ENCODE measurements at places on chromosomes 7 and 10. TPM values are rescaled to one million over a fixed set of nuclear protein-coding genes. Genes with fewer than 3 reads are reported as not detected.

The NKX2-3 gene
- total RNA-seq, result not detected

The ASB10 gene
- total RNA-seq, result not detected

The NKX1-2 gene
- 5.5 TPM for total RNA-seq

The CPXM2 gene
- total RNA-seq, result not detected

The MRC1 gene
- not detected for total RNA-seq

The PAPOLB gene
- total RNA-seq, result not detected

The SPDYE16 gene
- total RNA-seq, result not detected

DNA sequence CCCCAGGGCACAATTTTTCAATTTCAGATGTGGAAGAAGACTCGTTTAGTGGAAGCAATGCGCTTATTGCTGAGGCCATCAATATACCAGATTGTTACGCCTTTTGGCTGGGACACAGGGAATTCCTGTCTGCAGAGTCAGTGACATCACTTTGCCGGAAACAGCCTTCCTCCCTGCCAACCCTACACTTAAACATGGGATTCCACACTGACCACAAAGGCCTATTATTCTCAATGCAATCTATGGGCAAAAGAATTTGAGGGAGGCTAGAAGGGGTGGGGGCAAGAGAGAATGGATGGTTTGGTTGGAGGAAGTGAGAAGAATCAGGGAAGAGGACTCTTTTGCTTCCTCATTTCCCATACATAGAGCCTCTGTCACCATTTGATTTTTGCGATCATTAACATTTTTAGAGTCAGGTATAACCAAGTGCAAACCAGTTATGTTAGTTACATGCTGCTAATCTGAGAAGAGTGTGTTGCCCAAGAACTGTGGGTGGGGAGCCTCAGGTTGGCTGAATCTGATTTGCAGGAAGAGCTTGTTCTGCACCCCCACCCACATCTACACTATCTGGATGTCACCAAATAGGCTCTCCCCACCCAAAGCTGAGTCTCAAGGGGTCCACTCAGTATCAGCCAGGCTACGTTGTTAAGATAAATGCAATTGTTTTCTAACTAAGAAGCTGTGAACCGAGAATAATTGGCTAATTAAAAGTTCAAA is 58.2 kb downstream of the ENTPD1 start:
- peak; percentile 28 for DNase-seq

GRCh38 chr10:42984761-42985325 is 92.0 kb upstream of the RET start:
- DNase-seq, result no peak

DNA sequence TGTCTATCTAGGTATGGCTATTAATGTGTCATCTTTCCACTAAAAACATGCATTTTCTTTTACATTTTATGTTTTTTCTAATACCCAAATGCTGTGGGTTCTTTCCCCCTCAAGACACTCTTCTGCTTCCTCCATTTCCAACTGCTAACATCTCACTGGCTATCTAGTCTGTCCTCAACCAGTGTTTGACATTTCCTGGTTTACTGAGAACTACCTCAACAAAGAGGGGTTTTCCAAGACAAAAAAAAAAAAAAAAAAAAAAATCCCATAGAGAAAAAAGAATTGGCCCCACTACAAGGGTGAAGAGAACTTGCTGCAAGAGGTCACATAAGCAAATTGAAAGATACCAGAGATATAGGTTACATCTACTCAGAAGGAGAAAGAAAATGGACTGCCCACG is 359.7 kb downstream of the CRPPA start:
- no peak for DNase-seq

GRCh38 chr10:72035252-72035887 is 53.0 kb downstream of the SPOCK2 start:
- DNase-seq, result no peak

DNA sequence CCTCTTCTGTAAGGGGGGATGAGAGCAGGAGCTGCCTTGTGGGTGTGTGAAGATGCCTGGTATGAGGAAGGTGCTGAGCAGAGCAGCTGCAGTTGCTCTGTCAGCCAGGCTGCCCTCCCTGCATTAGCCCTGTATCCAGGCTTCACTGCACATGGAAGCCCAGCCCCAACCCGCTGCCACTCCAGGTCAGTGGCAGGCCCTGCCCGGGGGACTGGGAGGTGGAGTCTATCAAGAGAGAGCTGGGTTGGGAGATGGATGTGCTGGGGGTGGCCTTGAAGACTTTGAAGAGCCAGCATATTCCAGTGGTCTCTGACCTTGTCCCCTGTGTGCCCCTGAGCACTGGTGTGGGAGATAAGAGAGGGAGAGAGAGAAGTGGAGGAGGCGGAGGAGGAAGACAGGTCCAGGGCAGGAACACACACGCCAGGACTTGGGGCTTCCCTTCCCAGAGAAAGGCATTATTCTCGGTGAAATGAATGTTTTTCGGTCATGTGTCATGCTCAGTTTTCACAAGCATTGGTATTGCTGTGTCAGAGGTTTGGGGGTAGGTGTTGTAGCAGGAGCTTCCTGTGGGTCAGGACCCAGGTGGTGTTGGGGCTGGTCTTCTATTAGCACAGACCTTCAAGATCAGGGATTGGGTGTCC is 2.6 kb downstream of the PPIF start:
- peak; percentile 71 for DNase-seq

GRCh38 chr7:148939128-148939755 is 55.2 kb upstream of the EZH2 start:
- no peak for DNase-seq

- no peak for DNase-seq
Measured at GRCh38 chr10:48658975-48659269, 25.8 kb upstream of the WDFY4 start.

- DNase-seq, result peak; percentile 51
Measured at GRCh38 chr10:26621889-26622711, 75.4 kb upstream of the PDSS1 start.

- DNase-seq, result no peak
Measured at GRCh38 chr10:10778959-10779358, 238.7 kb upstream of the CELF2 start.

DNA sequence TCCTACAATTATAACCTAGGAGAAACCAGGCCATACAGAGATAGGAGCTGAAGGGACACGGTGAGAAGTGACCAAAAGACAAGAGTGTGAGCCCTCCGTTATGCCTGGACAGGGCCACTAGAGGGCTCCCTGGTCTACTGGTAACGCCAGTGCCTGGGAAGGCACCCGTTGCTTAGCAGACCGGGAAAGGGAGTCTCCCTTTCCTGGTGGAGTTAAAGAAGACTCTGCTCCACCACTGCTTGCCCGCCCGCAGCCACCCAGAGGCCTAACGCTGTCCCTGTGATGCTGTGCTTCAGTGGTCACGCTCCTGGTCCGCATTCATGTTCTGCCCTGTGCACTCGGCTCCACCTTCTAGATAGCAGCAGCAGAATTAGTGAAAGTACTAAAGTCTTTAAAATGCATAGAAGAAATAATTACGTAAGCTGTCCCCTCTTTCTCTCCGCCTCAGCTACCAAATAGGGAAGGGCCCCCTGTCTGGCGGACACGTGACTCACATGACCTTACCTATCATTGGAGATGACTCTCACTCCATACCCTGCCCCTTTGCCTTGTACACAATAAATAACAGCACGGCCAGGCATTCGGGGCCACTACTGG is 34.8 kb downstream of the GRID2IP start:
- DNase-seq, result peak; percentile 37

- no peak for DNase-seq
Measured at GRCh38 chr10:62037890-62038608, 136.6 kb downstream of the ARID5B start.

DNA sequence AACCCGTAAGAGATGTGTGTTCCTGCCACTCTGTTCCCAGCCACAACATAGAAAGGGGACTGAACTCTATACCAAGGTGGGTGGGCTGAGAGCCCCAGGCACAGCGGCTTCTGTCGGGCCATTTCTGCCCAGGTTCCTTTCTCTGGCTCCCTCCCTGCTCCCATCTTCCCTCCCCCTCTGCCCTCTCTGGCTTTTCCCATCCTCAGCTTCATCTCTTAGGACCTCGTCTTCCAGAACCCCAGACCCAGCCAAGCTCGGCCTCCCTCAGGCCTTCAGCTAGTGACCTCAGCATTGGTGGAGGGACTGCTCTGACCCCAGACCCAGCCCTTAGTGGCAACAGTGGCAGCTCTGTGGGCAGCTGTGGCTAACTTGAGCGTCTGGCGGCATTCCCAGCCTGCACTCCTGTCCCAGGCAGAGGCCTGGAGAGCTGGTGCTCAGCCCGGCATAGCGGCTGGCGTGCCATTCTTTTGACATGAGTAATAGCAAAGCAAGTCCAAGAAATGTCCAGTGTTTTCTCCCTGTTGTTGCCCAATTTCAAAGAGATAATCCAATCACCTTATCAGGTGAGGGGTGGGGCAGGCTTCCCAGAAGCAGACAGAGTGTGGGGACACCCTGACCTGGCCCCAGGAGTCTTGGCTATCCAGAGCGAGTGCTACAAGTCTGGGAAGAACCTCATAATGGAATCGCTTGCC is 15.9 kb downstream of the PTPRE start:
- peak; percentile 72 for DNase-seq

GRCh38 chr7:151850491-151851124 is 26.3 kb downstream of the PRKAG2 start:
- DNase-seq, result no peak

DNA sequence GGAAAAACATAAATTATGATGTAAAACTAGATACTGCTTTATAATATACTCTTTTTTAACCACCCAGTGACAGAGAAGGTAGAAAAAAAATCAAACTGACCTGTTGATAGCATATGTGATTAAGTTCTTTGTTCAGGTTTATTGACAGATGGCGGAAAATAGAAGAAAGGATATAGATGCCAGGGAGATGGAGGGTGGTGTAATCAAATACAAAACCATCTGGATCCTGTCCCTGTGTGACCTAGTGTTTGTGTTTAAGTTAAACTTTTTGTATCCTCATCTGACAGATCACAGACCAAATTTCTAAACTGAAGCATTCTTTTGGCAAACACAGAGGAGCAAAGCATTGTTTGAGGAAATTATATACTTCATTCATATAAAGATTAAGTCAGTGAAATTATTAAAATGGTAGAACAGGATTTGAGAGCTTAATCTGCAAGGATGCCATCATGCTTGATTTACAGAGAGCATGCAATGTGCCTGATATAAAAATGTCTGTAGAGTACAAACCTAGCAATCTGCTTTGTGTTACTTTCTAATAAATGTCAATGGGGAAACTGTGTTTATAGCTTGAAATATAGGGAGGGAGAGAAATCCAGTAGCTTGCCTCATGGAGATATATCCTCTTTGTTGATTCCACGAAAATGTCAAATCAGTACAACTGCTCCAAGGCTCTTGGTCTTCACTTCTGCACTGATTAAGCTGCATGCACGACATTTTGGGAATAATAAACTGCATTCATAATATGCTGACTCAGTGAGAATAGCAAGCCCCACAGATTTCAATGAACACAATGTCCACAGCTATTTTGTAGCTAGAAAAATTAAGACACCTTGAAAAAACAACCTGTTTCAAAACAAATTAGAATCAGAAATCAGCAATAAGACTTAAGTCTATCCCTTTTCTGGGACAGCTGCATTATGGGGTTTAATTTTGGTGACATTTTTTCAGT is 39.0 kb downstream of the SEM1 start:
- no peak for DNase-seq

DNA sequence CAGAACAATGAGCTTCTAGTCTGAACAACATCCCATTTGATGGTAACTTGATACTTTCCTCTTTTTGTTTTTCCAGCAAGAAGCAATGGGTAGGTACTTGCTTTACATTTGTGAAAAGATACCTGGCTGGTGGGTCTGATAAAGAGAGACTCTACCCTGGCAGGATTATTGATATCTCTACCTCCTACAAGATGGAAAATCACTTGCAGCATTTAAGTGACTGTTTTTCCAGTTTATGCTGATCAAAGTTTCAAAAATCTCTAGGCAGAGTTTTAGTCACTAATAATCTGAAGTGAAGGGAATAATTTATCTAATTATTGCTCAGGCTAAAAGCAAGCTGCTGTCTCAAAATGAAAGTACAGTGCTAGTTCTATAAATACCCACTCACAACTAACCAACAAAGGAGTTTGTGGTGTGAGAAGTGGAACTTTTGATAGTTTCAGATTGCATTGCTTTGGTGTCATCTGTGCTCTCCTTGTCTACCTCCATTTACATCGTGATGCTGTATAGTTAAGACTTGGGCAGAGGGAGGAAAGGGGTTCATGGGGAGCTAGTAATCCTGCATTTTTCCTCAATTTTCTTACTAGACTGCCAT is 86.0 kb upstream of the ANKRD1 start:
- DNase-seq, result no peak

DNA sequence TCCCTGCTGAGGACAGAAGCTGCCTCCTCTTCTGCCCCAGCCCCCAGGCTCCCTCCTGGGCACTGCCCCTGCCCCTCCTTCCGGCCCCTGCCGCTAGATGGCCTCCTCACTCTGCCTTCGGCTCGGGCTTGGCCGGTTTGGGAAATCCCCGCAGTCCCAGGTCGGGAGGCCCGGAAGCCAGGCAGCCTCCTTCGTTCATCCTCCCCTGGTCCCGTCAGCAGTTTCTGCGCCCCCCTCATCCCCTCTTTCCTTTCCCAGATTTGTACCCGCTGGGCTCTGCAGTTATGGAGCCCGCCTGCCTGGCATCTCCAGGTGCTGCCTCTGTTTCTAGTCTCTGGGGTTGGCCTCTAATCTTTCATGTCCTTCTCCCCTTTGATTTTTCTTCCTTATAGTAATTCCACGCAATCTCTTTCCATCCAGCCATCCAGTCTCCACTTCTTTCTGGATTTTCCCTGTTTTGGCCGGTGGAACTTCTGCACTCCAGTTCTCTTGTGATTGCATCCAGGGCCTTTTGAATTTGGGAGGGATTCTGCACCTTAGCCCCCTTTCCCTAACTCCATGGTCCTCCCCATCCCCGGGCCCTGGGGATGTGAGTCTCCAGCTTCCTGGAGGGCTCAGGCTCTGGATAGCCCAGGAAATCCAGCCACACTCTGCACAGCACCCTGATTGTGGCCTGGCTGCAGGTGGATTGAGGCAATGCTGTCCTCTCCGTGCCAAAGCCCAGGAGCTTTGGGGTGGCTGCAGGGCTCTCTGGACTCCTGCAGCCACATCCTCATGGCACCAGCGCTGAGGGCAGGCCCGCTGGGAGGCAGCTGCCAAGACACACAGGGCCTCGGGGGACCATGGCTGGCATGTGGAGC is 3.3 kb upstream of the SHH start:
- peak; percentile 39 for DNase-seq

- DNase-seq, result no peak
Measured at GRCh38 chr7:142963993-142964392, 1.8 kb upstream of the KEL start.

- no peak for DNase-seq
Measured at GRCh38 chr7:33678569-33679335, 226.6 kb upstream of the BMPER start.

All from foreskin keratinocyte (primary cell).